ENCODE measurements at places on chromosomes 5 and 9. TPM values are rescaled to one million over a fixed set of nuclear protein-coding genes. Genes with fewer than 3 reads are reported as not detected.

DNA sequence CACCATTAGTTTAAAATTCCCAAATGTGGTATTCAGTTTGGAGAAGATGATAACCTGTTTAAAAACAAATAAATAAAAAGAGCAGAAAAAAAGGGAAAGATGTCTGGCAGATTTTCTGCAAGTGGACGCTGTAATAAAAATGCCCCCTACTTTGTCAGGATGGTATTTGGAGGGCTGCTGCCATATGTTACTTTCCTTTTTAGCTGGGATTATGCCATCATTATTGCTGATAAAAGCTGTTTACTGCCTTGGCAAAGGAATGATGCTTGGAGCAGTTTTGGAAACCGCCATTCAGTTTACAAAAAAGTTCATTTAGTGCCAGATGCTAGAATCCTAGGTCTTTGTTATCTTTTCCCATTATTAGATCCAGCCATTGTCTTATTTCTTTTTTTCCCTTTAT is 104.8 kb downstream of the PBX3 start:
- DNase-seq: no peak

- DNase-seq: peak; percentile 42
These were observed 91.3 kb downstream of the COMMD10 start for GRCh38 chr5:116176121-116176520.

The MAMDC4 gene
- 3.4 TPM for total RNA-seq

DNA sequence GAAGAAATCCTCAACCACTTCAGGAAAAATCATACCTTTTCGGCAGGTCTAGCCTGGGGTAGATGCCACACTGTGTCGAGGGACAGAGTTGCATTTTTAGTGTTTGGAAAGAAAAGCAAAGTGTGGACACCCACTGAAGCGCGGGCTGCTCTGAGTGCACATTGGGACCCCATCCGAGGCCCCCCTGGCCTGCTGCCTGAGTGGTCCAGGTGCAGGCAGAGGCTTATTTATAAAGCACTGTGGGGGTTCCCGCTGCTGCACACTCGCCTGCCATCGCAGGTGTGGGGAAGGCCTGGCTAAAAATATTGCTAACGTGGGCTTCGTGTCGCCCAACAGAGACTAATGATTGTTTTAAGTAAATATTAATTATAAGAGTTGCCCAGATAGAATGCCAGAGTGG is 119.4 kb downstream of the CRB2 start:
- DNase-seq: no peak

The PCDHA1 gene
- 0.10 TPM for total RNA-seq

The ADAMTS6 gene
- total RNA-seq: 13.2 TPM

The FABP6 gene
- not detected for total RNA-seq

The SLC45A2 gene
- total RNA-seq: 0.05 TPM

DNA sequence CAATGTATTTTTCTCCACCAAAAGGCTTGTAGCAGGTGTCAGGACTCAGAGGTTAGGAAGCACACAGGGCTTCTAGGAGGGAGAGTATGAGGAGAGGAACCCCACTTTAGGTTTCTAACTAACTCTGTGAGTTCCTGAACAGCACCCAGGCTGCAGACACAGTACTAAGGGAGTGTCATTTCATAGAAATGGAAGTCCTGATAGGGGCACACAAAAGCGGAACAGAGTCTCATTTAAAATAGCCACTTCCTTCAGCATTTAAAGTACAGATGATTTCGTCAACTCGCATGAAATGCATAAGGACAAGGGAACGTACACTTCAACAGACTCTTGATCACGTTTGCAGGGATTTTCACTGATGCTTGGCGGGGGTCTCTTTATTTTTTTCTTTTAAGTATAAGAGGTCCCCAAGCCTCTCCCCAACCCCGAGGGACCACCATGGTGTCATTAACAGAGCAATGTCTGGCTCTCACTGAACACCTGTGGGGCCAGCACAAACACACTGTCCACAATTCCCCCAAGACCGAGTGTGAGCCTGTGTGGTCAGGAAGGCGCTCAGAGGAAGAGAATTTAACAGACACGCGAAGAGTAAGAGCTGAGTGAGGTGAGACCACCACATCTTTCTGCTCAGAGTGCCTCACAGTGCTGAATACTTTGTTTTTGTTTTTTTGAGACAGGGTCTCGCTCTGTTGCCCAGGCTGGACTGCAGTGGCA is 82.3 kb downstream of the SECISBP2 start:
- no peak for DNase-seq

- DNase-seq: no peak
These were observed 39.6 kb downstream of the POC5 start for GRCh38 chr5:75677607-75678006.

- DNase-seq: peak; percentile 46
These were observed 108.7 kb downstream of the HSD17B3 start for GRCh38 chr9:96193236-96193755.

- no peak for DNase-seq
These were observed 105.5 kb downstream of the FBXL17 start for GRCh38 chr5:108276187-108277050.

DNA sequence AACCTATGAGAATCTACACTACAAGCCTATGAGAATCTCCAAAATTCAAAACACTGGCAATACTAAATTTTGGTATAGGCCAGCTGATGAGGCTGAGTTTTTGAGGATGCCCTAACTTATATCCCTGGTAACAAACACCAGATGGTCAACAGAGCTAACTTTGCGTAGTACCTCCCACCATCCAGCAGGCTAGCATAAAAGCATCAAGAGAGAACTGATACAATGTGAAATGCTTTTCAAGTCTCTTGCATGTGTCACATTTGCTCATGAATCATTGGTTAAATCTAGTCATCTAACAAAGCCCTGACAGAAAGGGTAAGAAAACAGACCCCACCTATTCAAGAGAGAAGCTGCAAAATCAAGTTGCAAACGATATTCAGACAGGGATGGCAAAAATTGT is 1609.7 kb upstream of the CDH9 start:
- peak; percentile 38 for DNase-seq

DNA sequence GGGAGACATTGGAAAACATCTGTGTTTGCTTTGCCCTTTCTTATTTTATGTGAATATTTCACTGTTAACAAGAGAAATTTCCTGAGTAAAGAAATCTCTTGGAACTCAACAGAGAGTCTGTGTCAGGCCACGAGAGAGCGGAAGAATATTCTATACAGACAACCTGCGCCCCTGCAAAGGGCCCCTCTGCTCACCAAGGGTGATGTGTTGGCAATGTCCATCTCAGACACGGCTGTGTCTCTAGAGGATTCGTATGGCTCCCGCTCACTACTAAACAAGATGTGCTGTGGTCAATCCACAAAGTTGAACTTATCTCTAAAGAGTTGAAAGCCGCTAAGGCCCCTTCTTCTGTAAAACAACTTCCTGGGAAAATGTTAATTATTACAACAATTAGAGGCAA is 241.0 kb upstream of the IRX1 start:
- DNase-seq: no peak

The LURAP1L gene
- total RNA-seq: 9.4 TPM

The NIM1K gene
- 0.21 TPM for total RNA-seq

The ECM2 gene
- total RNA-seq: 11.2 TPM

DNA sequence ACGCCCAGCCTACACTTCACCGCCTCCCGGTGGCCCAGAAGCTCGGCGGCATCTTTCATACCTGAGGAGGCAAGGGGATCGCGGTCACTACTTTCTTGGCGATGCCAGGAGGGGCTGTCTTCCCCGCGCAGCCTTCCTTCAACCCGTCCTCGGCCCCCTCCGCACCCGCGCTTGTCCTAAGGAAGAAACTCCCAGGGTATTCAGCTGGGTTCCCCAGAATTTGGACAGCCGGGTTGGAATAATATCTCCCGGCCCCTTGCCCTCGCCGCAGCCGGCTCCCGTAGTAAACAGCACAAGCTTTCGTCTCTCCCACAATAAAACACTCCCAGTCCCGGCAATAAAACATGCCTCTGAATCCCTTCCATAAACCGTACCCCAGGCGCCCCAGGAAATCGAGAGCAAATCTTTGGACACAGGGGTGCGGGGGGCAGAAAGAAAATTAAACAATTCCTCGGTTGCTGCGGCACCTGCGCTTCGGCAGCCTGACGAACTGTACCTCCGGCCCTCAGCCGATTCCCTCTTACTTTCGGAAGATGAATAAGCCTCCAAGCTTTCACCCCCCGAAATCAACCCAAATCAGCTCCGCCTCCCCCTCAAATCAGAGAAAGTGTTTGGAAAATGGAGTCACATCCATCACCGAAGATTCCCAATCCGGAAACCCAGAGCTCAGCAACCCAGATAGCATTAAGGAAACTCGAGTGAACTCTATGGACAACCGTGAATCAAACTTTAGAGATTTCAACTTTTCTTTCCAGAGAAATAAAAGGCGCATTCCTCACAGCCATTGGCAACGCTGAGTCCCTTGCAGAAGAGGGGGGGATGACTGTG is 1.1 kb downstream of the OTP start:
- no peak for DNase-seq

GRCh38 chr5:37619353-37619752 is 220.5 kb downstream of the GDNF start:
- DNase-seq: peak; percentile 6

The CYLC2 gene
- not detected for total RNA-seq

DNA sequence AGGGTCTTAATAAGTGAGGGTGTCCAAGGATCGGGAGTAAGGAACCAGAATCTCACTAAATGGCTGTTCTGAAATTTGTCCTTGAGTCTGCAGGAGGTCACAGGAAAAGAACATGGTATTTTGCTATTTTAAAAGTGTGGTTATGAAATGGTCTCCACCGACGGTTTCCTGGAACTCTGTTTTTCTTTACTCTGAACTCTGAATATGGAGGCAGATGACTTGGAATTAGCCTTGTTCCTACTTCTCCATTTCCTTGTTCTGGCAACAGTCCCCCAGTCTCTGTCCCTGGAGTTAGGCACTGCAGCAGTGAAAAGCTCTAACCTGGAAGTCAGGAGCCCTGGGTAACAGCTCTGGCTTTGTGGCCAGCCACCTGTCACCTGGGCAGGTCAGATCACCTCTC is 46.6 kb upstream of the C5orf58 start:
- no peak for DNase-seq

The OBP2B gene
- total RNA-seq: not detected

GRCh38 chr5:140555747-140556312 is 1.4 kb downstream of the SRA1 start:
- DNase-seq: no peak

DNA sequence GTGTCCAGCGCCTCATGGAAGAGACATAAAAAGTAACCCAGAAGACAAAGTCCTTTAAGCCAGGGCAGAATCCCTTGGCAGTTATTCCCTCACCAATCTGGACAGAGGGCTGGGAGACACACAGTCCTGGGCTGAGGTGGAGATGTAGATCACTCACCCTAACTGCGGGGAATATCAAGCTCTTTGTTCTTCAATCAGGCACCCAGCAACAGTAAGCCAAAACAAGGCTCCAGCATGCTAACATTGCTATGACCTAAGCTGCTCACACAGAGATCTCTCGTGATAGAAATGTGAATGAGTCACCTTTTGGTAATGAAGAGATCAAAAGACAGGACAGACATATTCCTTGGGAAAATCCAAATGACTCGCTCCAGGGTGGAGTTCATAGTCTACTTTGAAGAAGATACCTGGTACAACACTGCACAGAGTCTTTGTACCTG is 101.3 kb downstream of the FBN2 start:
- peak; percentile 68 for DNase-seq

DNA sequence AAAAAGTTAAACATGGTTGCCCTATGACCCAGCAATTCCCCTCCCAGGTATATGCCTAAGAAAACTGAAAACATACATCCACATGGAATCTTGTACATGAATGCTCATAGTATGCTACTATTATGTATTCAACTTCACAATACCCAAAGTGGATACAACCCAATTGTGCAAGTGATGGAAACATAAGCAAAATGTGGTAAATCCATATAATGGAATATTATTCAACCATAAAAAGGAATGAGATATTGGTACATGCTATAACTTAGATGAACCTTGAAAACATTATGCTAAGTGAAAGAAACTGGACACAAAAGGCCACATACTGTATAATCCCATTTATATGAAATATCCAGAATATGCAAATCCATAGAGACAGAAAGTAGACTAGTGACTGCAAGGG is 18.1 kb upstream of the CCDC125 start:
- DNase-seq: no peak

The CKMT2 gene
- 1.7 TPM for total RNA-seq

DNA sequence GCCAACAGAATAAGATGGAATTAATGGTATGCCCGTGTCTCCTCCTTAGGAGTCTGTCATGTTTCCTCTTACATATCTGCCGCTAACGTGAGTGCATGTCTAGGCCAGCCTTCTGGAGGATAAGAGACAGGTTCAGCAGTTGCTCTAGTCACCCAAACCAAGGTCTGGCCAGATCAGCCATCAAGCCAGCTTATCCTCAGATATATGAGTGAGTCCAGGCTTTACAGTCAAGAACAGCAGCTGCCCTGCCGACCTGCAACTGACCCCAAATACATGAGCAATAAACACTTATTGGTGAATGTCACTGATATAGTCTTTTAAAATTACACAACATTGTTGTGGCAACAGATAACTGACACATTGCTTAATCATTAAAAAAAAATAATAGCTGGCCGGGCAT is 123.5 kb downstream of the TSSK1B start:
- DNase-seq: no peak

DNA sequence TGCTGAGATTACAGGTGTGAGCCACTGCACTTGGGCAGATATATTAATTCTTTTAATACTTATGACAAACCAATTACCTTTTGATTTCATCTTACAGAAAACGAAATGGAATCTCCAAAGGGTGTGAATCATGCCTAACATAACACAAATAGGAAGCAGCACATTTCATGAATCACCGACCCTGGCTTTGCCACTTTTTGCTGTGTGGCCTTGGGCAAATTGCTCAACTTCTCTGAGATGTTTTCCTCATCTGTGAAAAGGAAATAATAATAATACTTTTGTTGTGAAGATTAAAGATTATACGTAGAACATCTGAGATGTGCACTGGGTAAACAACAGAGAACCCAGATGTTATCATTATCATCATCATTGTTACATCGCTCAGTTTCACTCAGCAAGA is 50.7 kb upstream of the FREM1 start:
- no peak for DNase-seq

DNA sequence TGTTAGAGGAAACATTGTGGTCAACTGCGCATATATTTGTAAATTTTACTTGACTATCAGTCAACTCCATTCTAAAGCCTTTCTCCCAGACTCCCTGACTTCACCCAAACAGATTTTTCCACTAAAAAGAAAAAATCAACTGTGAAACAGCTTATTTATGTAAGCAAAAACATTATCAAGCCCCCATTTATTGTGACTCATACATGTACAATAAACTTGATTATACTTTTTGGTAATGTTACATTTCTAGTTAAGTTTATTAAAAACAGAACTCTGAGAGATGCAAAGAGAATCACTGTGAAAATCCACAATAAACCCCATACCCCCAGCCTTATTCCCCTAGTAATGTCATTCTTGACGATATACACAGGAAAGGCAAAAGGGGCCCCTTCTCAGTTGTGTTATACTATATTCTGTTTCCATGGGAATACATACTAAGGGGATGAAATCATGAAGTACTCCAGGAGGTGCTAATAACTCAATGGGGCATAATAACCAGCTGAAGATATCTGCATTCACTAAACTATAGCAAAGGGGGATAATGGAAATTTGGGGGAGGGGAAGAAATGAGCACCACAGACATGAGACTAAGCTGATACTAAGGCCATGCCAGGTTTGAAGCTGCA is 616.0 kb downstream of the ACTL7B start:
- DNase-seq: no peak

- no peak for DNase-seq
These were observed 64.2 kb downstream of the PCA3 start for GRCh38 chr9:76828447-76828846.

- DNase-seq: no peak
These were observed 406.6 kb downstream of the ARHGEF28 start for GRCh38 chr5:74032617-74033016.
